Activated CD4-positive, CD25-positive, alpha-beta regulatory T cell treated with anti-CD3 and anti-CD28 coated beads, Interleukin-2, amount 50 U/mL, for 24 hours (primary cell): ENCODE measurements at places on chromosomes 1 and 21.

DNA sequence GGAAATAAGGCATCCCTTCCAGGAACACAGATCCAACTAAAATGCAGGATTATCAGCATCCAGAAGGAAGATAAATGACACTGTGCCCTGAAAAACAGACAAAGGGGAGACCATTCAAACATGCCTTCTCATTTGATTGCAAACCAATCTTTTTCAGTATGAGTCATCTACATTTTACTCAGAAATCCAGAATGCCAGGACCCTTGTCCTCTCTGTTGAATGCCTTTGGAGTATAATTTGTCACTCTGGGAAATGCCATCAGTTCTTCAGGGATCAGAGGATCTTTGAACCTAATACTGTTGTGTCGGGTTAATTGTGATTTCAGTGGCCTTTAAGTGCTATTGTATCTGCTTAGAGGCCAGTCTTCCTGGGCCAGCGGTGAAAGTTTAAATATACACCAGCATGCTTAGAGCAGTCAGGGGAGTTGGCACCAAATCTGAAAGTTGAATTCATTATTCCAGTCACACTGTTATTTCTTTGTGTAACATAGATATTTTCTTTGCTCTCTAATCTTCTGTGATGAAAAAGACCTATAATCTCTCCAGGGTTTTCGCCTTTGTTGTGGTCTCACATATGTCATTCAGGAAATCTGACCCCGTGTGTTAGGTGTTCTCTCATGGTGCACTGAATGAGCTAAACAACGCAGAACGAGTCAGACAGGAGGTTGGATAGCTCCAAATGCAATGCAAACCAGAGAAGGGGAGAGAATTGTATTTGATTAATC, 364.8 kb upstream of the SGIP1 start:
- no peak for ATAC-seq

- no peak for ATAC-seq
Observed at GRCh38 chr1:167105271-167106118, 11.6 kb downstream of the STYXL2 start.

- ATAC-seq, result peak; percentile 38
Observed at GRCh38 chr1:58996341-58997059, 212.7 kb upstream of the JUN start.

DNA sequence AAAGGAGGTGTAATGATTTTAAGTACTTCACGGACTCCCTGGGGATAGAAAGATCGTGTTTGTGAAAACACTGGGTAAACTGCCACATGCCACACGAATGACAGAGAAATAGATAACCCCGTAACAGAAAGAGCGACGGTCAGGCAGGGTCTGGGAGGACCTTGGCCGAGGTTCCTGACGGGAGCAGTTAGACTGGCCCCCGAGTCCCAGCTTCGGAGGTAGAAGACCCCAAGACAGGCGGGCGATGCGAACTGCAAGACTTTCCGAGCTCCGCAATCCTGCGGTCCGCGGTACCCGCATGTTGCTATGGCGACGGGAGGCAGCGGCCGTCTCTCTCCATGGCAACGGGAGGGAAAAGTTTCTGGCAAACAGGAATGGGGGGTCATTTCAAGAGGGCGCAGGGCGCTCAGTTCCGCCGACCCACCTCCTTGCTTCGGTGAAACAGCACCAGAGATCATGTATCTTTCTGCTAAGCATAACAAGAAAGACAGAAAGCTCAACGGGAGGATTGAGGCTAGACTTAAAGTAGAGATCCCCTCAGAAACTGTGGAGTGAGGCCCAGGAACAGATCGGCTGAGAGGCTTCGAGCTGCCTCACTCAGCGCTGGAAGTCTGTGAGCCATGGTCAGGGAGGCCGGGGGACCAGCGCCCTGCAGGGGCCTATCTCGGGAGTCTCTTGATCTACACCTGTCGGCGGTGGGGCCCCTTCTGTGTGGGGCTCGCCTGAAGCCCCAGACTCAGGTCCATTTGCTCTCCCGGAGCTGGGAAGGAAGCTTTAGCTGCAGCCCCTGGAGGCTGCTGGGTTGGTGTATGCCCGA, 685 bp upstream of the SYT6 start:
- ATAC-seq, result no peak

GRCh38 chr21:41585199-41585994, 77.4 kb upstream of the TMPRSS2 start:
- ATAC-seq, result no peak

- ATAC-seq, result no peak
Observed at GRCh38 chr1:113732802-113733201, 26.5 kb downstream of the PHTF1 start.

DNA sequence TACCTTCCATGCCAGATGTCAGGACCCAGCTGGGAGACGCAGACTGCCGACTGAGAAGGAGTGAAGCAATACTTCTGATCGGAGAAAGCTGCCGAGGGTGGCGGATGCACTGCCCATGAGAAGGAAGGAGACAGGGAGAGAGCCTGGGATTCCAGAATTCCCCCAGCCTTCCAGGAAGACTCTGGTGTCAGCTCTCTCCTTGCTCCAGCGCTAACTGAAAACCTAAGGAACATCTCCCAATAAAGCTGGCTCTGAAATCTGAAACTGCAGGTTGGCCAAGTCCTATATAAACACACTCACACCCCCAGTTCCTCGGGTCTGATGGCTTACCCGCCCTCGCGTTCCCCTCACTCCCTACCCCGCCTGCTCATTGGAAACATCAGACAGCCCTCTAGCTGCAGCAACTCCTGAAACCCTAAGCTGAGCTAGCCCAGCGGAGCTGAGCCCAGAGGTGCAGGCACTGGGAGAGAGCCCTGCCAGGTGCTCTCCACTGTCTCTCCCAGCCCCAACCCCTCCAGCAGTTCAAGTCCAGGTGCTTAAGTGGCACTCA, 52.3 kb downstream of the PLEKHA6 start:
- ATAC-seq, result no peak

- no peak for ATAC-seq
Observed at GRCh38 chr1:65065524-65066418, 82.2 kb upstream of the AK4 start.

- no peak for ATAC-seq
Observed at GRCh38 chr1:216057063-216057462, 366.2 kb downstream of the USH2A start.

DNA sequence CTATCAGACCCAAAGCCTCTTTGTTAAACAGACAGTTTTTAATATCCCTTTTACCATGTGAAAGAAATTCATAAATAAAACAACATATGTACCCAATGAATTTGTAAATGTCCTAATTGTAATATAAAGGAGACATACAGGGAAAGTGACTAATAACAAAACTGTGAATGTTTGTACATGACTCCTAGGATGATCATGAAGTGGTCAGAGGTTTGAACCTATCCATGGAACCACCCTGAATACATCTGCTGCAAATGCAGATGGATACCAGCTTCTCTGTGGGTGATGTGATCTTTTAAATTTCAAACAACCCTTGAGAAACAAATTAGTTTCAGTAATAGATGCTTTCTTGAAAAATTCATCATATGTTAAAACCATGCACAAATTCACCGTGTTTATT, 16.7 kb upstream of the ACBD3 start:
- no peak for ATAC-seq

DNA sequence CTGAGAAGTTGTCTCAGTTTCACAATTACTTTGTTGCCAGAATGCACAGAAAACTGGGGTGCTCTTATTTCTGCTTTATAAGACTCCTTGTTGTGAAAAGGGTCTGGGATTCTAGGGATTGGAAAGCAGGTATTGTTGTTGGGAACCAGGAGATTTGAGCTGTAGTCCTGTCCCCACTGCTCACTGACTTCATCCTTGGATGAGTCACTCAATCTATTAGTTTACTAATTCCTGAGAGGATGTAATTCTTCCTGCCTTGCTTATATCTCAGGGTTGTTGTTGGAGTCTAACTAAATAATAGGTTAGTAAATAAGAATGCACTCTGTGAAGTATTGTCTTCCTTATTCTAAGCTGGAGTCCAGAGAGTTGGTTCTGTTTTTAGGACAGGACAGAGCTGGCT, 172.5 kb upstream of the GALNT2 start:
- ATAC-seq, result no peak

DNA sequence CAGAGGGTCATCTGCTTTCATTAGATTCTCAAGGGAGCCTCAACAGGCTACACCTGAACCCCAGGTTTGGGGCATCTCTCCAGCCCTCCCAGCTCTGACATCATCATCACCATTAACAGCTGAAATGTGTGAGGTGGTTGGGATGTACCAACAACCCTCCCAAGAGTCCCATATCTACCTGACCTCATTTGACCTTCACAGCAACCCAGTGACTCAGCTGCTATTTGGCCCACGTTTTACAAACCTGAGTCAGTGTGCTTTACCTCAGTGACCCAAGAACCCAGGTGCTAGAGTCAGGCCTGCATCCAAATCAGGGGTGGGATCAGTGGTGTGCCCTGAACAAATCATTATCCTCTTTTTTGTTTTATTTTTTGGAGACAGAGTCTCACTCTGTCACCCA, 53.3 kb upstream of the TINAGL1 start:
- peak; percentile 30 for ATAC-seq

DNA sequence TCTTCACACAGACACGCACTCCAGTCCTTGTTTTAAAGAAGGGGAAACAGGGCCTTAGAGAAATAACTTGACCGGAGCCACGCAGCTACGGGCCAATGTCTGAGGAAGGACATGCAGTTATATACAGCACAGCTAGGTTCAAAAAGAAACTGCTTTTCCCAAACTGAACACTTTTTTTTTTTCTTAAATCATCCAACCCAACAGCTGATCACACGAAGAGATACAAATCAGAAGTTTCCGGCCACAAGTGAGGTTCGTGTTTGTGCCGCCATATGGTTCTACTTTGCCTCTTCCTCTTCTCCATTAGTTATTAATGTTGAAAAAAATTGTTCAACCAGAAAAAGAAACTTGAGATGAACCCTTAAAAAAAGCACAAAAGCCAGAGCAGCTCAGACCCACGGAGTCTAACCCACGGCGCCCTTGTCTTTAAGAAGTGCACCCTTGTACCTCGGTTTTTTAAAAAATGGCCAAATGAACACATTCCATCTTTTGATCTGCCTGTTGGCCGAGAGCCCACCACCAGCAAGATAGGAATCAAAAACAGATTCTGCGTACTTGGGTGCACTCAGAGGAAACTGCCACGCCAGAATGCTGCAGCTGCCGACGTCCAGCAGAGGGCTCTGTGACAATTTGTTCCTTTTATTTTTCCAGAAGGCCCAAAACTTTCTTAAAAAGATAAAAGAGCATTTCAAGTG, 78.9 kb downstream of the SLC66A1 start:
- peak; percentile 67 for ATAC-seq

GRCh38 chr1:100868364-100868995, 26.2 kb downstream of the EXTL2 start:
- ATAC-seq, result no peak

GRCh38 chr21:46399129-46399528, 59.6 kb upstream of the DIP2A start:
- ATAC-seq, result no peak

GRCh38 chr1:25858494-25858893, 763 bp downstream of the AUNIP start:
- ATAC-seq, result no peak

GRCh38 chr1:10675813-10676212, 120.6 kb downstream of the CASZ1 start:
- ATAC-seq, result no peak

- ATAC-seq, result no peak
Observed at GRCh38 chr1:43354936-43355335, 3.8 kb upstream of the CDC20 start.

GRCh38 chr1:157932069-157932468, 61.4 kb upstream of the KIRREL1 start:
- ATAC-seq, result no peak

GRCh38 chr1:212452323-212453155, 19.8 kb downstream of the NENF start:
- no peak for ATAC-seq

DNA sequence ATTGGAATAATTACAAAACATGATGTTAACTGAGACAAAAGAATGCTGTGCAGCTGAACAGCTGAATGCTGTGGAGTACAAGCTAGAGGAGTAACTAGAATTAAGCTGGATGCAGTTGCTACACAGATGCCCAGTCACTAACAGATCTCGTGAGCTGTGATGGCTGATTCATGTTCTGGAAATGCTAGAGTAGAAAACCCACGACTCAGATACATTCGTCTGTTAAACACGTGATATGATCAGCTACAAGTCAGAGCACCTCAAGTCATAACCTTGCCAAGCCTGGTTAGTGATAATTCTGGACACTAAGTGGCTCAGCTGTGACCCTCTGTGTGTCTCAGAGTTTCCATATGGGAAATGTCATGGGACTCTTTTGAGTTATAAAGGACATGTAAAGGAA, 89.7 kb upstream of the ESRRG start:
- no peak for ATAC-seq

- no peak for ATAC-seq
Observed at GRCh38 chr1:209391792-209392191, 191.7 kb upstream of the CAMK1G start.

- ATAC-seq, result no peak
Observed at GRCh38 chr1:158150523-158150922, 30.2 kb upstream of the CD1D start.

- no peak for ATAC-seq
Observed at GRCh38 chr1:3074297-3074741, 5.3 kb downstream of the PRDM16 start.

DNA sequence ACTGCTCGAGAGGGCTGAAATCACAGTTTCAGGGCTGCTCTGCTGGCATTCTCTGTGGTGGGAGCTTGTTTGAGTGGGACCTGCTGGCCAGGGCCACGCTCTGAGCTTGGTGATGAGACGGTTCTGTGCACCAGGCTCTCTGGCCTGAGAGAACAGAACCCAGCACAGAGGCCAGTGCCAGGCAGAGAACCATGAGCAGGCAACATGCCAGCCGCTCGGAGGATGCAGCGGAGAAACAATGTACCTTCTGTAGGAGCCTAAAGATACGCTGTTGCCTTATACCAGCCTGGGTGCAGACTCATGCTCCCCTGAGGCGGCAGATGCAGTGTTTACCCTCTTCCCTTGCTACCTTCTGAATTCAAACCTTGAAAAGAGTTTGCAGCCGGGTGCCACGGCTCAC, 10.0 kb downstream of the C2CD2 start:
- ATAC-seq, result no peak

GRCh38 chr1:72568113-72568512, 285.8 kb upstream of the NEGR1 start:
- ATAC-seq, result no peak

GRCh38 chr1:237227476-237227875, 185.5 kb downstream of the RYR2 start:
- ATAC-seq, result no peak

DNA sequence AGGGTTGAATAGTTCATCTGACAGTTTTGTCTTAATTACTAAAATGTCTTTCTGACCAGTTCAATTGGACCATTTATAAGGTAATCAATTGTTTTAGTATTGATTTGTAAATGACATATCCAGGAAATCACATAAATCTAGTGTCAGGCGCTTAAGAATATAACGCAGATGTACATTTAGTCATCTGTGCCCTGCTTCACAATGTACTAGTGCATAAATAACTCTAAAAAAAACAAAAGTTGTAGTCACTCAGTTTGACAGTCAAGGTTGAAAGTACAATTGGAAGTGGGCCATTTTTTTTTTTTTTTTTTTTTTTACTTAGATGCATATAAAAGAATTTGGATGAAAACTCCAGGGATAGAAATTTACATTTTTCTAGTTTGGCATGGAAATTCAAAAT, 490.4 kb downstream of the PTPRC start:
- ATAC-seq, result no peak

GRCh38 chr1:1119272-1119890, 3.5 kb upstream of the C1orf159 start:
- ATAC-seq, result no peak
